ENCODE measurements at places on chromosomes 7 and 10. TPM values are rescaled to one million over a fixed set of nuclear protein-coding genes. Genes with fewer than 3 reads are reported as not detected.

ASB13 gene
- total RNA-seq, result 10.1 TPM

EBF3 gene
- not detected for total RNA-seq

GRID2IP gene
- total RNA-seq, result 0.40 TPM

ZNF680 gene
- 8.2 TPM for total RNA-seq

NUP42 gene
- 43.7 TPM for total RNA-seq

ASB10 gene
- total RNA-seq, result not detected
